ENCODE measurements at places on chromosomes 5 and 9. TPM values are rescaled to one million over a fixed set of nuclear protein-coding genes. Genes with fewer than 3 reads are reported as not detected.

- DNase-seq, result no peak
These were observed 97.7 kb upstream of the MEGF10 start for GRCh38 chr5:127192836-127193338.

DNA sequence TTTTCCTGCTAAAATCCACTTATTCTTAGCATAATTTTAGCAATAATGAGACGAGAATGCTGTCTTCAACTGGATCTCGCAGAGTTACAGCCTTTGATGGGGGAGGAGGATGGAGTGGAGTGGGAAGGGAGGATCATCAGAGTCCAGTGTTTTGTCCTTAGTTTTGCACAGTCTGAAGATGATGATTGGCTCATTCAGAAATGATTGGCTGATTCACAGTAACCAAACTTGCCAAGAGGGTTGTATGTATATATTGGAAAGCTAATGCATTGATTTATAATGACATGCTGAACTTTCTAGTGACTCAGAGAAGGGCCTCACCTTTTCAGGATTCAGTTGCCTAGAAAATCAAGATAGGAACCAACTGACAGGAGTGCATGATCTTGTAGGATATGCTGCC lies 448.0 kb downstream of the CCDC171 start:
- DNase-seq, result no peak

- DNase-seq, result peak; percentile 43
These were observed 46.8 kb upstream of the FUBP3 start for GRCh38 chr9:130532426-130533080.

- no peak for DNase-seq
These were observed 74.0 kb upstream of the PRLR start for GRCh38 chr5:35304291-35304690.

DNA sequence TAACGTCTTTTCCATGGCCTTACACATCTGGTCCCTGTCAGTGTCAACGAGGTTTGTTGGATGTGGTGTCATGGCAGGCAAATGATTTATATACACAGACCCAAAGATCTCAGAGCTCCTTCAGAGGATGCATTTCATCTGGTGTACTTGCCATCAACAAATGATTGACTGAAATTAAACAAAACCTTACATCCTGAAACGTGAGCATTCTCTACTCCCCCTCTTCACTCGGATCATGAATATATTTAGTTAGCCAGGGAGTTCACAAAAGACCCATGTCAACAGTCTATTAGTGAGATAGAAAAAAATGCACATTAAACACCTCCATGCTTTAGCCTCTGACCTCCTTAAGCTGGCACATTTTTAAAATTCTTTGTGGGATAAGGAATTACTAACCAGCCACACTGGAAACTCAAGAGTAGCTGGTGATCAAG lies 215.6 kb downstream of the EFNA5 start:
- no peak for DNase-seq

DNA sequence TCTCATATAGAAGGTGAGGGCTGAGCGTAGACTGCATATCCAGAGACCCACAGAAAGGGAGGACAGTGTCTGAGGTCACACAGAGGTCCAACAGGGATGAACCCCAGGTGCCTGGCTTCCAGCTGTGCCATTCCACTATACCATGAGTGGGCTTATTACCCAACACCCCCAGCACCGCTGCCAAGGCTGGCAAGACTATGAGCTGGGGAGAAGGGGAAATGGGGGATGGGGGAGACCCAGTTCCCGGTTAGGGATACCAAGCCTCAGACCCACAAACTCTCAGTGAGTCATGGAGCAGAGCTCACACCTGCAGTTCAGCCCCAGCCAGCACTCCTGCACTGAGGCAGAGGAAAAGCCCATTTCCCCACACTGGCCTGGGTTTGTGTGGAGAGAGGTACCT lies 106.4 kb downstream of the PSD2 start:
- no peak for DNase-seq

DNA sequence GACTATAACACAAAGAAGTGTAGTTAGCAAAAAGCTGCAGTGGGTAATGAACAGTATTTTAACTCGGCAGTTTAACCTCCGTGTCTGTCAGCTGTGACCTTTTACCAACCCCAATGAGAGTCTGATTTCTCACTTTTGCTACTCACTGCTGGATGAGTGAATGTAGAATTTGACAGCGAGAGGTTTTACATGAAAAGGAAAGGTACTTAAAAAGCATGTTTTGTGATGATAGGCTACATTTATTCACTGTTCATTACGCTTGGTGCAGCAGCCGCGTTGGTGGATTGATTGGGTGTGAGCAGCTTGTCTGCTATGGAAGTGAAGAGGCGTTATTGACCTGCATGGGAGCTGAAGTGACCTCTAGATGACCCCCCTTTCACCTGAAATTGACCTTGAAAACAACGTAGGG lies 867.7 kb downstream of the NR2F1-AS1 start:
- DNase-seq, result no peak

DNA sequence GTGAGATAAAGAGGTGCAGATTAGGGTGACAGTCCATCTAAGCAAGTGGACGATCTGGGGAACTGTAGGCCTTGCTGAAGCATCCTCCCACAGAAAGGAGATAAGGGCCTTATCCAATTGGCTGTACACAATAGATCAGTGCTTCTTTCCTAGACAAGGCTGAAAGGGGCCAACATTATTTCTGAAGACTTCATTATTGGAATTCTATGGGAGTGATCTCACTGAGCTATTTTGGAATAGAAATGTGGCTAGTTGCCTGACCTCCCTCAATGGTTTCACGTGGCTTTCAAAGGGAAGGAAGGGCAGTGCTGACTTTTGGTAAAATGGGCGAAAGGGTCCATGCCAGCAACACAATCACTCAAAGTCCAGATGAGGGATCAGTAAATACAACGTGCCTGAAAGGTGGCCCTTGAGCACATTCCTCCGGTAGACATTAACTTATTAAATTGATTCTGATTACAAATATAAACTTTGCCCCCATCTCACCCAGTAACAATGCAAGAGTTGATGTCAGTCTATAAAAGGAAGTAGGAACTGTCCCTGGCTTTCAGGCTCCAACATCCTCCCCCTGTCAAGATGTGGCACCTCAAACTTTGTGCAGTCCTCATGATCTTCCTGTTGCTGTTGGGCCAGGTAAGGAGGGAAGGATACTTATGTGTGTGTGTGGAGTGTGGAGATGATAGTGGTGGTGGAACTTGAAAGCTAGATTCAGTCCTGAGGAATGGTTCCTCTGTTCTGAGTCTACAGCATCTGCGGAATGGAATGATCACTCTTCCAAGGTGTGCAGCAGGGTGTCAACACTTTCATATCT lies at the start of gene LEAP2:
LEAP2 (plus strand) TSS at position 550 of the 811 bp plus-strand sequence; CDS start at position 577, 27 bp downstream.
- no peak for DNase-seq

DNA sequence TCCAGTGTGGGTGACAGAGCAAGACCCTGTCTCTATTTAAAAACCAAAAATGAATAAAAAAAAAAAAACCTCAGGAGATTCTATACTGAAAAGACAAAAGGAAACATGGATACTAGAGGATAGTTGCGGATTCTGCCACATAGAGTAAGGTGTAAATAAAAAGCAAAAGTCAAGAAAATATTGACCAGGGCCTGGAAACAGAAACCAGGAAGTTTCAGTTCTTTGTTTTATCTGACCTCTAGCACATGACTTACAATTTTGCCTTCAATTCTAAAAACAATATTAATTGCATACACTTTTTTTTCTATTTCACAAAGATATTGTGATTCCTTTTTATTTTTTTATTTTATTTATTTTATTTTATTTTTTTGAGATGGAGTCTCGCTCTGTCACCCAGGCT lies 96.2 kb upstream of the NMUR2 start:
- DNase-seq, result no peak

The PCDHGC5 gene
- total RNA-seq, result 0.44 TPM

The EIF4EBP3 gene
- 2.2 TPM for total RNA-seq

The FAM174A gene
- 5.2 TPM for total RNA-seq

The IL7R gene
- total RNA-seq, result not detected

The SLC6A7 gene
- not detected for total RNA-seq

The PCA3 gene
- total RNA-seq, result not detected

The CCNB1 gene
- 432 TPM for total RNA-seq

All from H7 (cell line).